ENCODE measurements at places on chromosomes 7 and 10.

DNA sequence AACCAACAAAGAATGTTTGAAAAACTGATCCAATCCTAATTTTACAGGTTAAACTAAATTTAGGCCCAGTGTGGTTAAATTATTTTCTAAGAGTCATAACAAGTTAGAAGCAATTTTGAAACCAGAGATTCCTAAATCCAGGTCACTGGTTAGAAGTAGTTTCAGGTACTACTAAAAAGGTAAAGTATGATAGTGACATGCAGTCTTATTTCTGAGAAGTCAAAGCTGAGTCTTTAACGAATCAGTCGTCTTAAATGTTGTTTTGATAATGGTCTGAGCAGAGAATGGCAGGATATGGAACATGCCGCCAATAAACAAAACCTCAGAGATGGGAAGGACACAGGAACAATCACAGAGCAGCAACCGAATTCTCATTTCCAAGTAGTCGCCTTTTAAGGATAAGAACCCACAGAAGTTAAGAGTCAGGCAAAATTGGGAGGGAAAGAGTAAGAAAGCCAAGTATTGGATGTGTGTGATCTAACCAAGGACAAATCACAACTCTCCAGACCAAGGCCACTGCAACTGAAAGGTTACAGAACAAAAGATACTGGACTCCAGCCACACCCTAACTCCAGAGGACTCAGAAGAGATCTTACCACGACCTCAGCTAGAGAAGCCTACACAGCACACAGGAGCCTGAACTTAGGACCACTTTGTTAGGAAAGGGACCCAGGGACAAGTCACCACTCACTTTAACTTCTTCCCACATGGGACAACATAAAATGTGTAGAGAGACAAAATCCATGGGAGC is 19.7 kb downstream of the TMEM243 start:
- no peak for DNase-seq

DNA sequence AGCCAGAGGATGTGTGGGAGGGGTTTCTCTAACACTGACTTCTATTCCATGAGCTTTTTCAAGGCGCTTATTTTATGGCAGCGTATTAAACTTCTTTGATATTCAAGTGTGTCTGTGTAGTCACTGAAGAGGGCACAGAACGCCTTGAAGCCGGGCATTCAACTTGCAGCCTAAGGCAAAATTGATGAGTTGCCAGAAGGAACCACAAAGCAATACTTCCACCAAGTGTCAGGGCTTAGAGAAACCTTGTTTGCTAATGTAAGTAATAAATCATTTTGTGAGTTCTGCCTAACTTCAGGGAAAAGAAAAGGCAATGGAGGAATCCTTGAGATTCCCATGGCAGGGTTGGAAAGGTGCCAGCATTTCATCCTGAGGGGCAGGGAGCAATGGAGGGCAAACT is 163.8 kb downstream of the LCOR start:
- DNase-seq = no peak

DNA sequence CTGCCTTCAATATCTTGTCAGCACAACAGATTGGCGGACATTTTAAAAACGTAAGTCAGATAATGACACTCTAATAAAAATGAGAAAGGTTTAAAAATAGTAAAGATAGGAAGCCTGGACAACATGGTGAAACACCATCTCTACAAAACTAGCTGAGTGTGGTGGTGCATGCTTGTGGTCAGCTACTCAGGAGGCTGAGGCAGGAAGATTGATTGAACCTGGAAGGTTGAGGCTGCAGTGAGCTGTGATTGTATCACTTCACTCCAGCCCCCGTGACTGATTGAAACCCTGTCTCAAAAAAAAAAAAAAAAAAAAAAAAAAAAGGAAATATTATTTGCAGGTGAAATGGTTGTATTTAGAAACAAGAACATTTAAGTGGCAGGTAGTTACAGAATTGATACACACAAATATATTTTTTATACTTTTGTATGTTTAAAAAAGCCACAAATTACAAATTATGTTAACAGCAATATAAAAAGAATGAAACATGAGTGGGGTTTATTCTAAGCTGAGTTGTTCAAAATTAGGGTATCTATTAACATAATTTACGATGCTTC is 141.9 kb downstream of the ADK start:
- DNase-seq = no peak

- no peak for DNase-seq
Measured at GRCh38 chr7:148927123-148928045, 43.3 kb upstream of the EZH2 start.

- DNase-seq = no peak
Measured at GRCh38 chr7:106611911-106612310, 49.0 kb downstream of the CCDC71L start.

- no peak for DNase-seq
Measured at GRCh38 chr10:66045859-66046258, 880.0 kb upstream of the LRRTM3 start.

GRCh38 chr10:120873741-120874140 is 22.6 kb downstream of the WDR11 start:
- DNase-seq = no peak

- DNase-seq = no peak
Measured at GRCh38 chr10:132429281-132430230, 32.6 kb downstream of the PWWP2B start.

GRCh38 chr10:35808344-35808743 is 166.2 kb upstream of the FZD8 start:
- no peak for DNase-seq

DNA sequence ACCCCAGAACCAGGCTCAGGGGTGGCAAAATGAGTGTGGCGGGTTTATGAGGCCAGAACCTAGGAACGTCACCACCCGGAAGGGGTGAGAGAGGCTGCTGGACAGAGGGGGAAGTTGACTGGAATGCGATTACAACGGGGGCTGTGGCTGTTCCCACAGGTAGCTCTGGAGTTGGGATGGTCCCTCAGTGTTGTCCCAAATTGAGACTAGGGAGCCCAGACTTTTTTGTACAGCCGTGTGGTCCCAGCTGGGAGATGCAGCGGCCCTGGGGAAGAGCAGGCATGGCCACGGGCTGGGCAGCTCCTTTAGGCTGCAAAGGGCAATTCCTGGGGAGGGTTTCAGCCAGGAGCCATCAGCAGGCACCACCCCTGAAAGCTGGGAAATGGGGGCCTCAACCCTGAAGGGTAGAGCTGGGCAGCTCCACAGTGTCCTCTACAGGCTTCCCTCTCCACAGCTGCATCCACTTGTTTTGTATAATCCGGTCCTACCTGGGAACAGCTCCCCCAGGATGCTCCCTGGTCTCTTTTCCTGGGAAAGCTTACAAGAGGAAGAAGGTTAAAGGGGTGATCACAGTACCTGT is 11.0 kb upstream of the GDF10 start:
- DNase-seq = no peak

- no peak for DNase-seq
Measured at GRCh38 chr7:47659664-47660462, 78.0 kb upstream of the TNS3 start.

DNA sequence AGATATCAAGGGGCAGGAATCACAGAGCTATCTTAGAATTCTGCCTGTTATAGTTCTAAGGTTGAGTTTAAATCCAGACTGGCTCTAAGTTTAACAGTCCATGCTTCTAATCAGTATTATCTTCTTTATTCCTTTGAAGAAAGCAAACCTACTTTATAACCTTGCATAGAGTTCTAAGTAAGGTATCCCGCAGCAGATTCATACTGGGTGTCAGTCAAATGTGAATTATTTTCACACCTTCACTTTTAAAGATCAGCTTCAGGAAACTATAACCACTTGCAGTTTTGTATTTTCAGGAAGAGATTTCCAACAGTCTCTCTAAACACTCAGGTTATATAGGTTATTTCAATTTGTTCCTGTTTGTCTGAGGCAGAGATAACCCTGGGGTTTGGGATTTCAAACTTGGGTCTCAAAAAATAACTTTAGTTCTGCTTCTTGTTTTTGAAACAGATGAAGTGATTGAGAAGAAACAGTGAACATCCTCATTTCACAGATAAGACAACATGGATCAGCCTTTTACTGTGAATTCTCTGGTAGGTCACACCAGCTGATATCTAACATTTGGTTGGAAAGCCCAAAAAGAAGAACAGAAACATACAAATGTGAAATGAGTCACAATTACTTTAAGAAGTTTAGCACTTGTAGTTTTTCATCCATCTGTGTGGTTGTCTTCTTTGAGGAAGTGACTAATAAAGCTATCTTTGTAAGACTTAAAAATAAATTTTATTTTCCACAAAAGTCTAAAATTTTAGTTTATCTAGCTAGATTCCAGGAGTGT is 21.4 kb downstream of the STAMBPL1 start:
- DNase-seq = no peak

- no peak for DNase-seq
Measured at GRCh38 chr7:104040666-104041065, 51.2 kb upstream of the RELN start.

DNA sequence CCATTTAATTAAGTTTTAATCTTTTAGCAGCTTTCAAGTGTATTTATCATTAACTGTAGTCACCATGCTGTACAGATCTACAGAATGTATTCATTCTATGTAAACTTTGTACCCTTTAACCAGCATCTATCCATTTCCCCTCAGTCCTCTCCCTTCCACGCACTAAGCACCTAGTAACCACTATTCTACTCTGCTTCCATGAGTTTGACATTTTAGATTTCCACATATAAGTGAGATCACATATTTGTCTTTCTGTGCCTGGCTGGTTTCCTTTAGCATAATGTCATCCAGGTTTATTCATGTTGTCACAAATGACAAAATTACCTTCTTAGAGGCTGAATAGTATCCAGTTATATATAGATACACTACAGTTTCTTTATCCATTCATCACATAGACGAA is 79.7 kb downstream of the BTAF1 start:
- no peak for DNase-seq

GRCh38 chr10:133179651-133180050 is 19.6 kb downstream of the KNDC1 start:
- DNase-seq = no peak

DNA sequence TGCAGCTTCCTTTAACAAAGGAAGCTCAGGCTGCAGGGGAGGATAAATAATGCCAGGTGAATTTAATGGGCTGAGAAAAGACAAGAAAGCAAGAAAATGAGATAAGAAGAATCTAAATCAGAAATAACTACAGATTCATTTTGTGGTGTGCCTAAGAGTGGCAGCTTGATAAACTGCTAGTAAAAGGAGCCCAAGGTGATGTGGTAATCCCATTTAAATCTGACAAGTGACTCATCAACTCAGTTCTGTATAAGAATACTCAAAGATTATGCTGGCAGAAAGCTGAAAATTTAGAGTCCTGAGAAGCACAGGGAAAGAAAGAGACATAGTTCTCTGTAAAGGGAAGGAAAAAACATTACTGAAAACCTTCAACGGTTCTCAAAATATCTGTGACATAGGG is 109.4 kb upstream of the PDE1C start:
- no peak for DNase-seq

GRCh38 chr7:6501586-6502564 is 49.4 kb downstream of the GRID2IP start:
- no peak for DNase-seq

DNA sequence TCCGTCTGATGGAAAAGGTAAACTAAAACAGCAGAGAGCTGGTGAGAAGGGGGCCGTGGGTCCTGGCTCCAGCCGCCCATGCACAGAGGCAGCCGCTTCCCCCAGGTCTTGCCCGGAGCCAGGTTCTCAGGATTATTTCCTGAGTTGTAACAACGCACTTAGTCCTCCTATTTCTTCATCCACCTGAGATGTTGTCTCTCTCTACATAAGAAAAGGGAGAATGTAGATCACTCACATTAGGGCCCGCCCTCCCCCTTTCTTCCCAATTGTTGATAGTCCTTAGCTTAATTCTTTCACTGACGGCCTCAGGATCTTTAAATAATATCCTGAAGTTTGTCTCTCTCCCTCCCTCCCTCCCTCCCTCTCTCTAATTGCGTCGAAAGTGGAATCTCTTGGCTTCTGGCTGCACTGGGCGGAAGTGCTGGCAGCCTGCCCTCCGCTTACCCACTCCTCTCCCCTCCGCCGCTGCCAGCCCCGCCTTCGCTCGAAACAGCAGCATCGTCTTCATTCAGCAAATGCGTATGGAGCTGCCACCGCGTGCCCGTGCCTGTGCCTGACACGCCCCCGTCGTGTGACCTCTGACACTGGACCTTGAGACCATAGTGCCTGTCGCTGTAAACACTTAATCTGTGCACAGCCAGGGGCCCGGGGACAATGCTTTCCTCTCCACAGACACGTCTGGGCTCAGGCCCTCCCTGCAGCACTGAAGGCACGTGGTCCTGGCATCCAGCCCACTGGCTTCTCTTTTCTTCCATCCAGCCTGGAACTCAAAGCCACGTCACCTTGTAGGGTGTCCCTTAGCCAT is 174.5 kb upstream of the PPP2R2D start:
- DNase-seq = no peak

- no peak for DNase-seq
Measured at GRCh38 chr7:113790025-113790424, 128.8 kb downstream of the PPP1R3A start.

- DNase-seq = no peak
Measured at GRCh38 chr10:101466016-101466912, 112.3 kb downstream of the BTRC start.

- DNase-seq = no peak
Measured at GRCh38 chr10:94052866-94053791, 59.4 kb downstream of the PLCE1 start.

GRCh38 chr10:132394201-132394811 is 2.7 kb upstream of the PWWP2B start:
- no peak for DNase-seq

DNA sequence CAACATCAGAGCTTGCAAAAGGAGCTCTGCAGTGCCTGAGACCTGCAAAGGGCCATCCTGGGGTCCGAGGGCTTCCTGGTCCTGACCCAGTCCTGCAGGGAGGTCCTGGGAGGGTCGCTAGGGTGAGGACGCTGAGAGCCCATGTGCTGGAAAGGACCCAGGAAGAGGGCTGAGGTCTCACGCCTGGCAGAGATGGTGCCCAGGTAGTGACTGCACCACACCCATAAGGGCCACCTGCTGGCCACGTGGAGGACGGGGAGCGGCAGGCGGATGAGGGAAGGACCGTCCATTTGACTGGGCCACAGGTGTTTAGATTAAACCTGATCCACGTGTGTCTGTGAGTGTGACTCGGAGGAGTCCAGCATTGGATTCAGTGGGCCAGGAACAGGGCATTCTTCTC is 392.8 kb downstream of the DNAJB6 start:
- no peak for DNase-seq

DNA sequence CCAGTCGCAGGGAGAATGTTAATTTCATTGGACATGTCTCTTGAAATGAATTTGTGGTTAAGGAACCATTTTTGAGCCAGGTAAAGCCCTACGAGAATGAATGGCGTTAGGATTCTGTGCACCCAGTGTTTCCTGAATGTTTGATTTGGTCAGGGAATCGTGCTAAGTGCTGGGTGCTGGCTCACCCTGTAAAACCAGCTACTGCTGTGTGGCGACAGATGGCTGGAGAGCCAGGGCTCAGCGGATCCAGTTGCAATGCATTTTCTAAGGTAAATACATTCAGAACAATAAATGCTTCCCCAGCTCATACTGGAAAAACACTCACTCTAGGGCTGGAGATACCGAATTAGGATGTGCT is 355.5 kb downstream of the GLRX3 start:
- no peak for DNase-seq

DNA sequence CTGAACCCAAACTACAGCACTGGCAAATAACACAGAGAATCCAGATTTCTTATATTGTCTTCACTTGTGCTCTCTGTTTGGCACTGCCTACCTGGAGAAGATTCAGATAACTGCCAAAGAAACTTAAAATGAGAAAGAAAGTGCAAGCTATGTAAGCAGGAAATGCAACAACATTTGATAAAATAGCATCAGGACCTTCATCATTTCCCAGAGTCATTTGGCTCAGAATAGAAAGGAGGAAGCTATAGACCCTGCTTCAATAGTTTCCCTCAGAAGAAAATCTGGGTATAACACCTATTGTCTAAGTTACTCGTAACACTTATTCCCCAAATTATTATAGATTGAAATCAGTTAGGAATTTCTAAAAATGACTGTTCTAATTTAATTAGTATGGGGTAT is 56.2 kb downstream of the CC2D2B start:
- DNase-seq = no peak

- no peak for DNase-seq
Measured at GRCh38 chr10:76398043-76398710, 966.8 kb downstream of the LRMDA start.
